Colonic mucosa (tissue), 4 donors: ENCODE measurements at places on chromosomes 5 and 9. TPM values are rescaled to one million over a fixed set of nuclear protein-coding genes. Genes with fewer than 3 reads are reported as not detected.
A peak's percentile ranks its signal among the peaks of the same experiment; 100 is the strongest.

OTP gene
- total RNA-seq, result not detected

OR13C2 gene
- not detected for total RNA-seq

- DNase-seq, result no peak
These were observed 142.1 kb downstream of the LIFR start for GRCh38 chr5:38414348-38414747.

- DNase-seq, result no peak
These were observed 67.1 kb upstream of the HSPB3 start for GRCh38 chr5:54388409-54388808.

DNA sequence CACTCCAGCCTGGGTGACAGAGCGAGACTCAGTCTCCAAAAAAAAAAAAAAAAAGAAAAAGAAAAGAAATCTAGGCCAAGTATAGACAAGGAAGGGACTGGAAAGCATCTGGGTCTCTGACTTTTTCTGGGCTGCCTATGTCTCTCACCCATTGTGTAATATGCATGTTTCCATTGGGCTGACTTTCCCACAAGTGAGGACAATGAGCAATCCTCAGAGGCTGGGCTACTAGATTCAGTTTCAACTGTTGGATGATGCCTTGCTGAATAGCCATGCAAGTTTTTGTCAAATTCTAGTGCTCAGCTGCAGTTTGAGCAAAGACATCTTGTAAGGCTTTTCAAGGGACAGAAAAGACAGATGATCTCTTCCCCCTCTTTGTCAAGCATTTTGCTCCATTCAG is 82.1 kb downstream of the PHAX start:
- no peak for DNase-seq

DNA sequence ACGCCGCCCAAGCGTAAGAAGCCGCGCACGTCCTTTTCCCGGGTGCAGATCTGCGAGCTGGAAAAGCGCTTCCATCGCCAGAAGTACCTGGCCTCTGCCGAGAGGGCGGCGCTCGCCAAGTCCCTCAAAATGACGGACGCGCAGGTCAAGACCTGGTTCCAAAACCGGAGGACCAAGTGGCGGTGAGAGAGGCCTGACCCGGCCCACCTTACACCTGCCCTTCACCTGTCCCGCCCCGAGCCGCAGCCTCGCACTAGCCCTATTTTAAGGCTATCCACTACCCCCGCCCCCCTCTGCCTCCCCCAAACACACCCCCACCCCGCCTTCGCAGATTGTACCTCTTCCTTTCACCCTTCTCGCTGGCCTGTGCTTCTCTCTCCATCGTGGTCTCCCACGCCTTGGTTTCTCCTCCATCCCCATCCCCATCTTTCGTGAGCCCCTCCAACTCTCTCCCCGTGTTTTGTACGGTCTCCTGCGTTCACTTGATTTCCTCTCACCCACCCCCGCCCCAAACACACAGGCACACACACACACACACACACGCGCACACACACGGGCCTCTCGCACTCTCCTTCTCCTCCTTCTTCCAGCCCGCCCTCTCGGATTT is 1.3 kb downstream of the TLX3 start:
- DNase-seq, result peak; percentile 43

GRCh38 chr9:86486891-86487837 is 133.0 kb upstream of the TUT7 start:
- DNase-seq, result no peak

GRCh38 chr9:28976684-28977083 is 1403.4 kb upstream of the C9orf72 start:
- no peak for DNase-seq

DNA sequence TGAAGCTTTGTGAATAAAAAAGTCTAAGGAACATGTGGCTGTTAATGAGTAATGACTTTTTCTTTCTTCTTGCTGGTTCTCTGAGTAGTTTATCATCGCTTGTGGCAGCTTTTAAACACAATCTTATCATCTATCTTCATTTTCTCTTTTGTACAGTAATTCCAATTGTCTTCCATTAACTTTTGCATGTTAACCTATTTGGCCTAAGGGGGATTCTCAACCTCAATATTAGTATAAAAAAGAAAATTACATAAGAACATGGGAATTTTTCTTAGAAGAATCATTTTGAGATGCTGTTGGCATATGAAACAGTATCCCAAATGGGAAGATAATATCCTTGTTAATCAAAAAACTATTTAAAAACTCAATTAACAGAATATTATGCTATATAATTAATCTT is 179.7 kb upstream of the GPR151 start:
- DNase-seq, result no peak

- no peak for DNase-seq
These were observed 87.6 kb downstream of the MAMDC2 start for GRCh38 chr9:70131296-70131695.
